Dermis microvascular lymphatic vessel endothelial cell (primary cell): ENCODE measurements at places on chromosomes 12 and 14. TPM values are rescaled to one million over a fixed set of nuclear protein-coding genes. Genes with fewer than 3 reads are reported as not detected.

DNA sequence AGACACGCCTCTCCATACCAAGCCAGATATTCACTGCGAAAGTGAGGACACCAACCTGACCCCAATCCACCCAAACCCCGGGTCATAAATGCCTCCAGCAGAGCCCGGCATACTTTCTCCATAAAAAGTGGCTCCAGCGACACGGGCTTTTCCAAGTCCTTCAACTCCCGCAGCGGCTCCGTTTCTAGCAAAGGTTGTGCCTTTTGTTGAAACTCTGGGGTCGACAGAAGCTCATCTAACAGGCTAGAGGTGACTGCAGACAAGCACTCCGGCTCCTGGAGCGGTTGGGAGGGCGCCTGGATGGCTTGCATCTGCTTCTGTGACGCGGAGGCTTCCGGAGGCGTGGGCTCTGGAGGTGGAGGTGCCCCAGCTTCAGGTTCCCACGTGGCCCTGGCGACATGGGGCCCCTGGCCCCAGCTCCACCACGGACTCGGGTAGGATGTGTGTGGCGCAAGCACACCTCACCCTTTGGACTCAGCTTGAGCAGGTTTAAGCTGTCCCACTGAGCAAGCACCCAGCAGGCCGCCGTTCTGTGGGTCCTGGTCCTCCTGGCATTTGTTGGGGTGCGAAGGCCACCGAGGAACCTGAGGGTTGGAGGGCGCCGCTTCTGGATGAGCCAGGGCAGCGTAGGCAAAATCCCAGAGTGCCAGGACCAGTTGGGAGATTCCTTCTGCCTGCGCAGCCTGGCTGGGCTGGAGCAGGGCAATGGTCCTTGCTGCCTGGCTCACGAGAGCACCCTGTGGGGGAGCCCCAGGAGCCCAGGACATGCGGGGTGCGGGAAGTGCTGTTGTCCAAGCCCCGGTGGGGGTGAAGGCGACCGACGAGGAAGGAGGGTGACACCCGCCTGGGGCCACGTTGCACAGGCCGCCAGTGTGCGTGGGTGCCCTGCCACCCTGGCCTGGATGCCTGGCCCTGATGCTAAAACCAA is 186.3 kb downstream of the ALG10 start:
- no peak for DNase-seq

GRCh38 chr12:52049286-52049685 is 2.0 kb upstream of the NR4A1 start:
- no peak for DNase-seq

GRCh38 chr14:91021115-91021514 is 39.3 kb downstream of the RPS6KA5 start:
- DNase-seq, result no peak

DNA sequence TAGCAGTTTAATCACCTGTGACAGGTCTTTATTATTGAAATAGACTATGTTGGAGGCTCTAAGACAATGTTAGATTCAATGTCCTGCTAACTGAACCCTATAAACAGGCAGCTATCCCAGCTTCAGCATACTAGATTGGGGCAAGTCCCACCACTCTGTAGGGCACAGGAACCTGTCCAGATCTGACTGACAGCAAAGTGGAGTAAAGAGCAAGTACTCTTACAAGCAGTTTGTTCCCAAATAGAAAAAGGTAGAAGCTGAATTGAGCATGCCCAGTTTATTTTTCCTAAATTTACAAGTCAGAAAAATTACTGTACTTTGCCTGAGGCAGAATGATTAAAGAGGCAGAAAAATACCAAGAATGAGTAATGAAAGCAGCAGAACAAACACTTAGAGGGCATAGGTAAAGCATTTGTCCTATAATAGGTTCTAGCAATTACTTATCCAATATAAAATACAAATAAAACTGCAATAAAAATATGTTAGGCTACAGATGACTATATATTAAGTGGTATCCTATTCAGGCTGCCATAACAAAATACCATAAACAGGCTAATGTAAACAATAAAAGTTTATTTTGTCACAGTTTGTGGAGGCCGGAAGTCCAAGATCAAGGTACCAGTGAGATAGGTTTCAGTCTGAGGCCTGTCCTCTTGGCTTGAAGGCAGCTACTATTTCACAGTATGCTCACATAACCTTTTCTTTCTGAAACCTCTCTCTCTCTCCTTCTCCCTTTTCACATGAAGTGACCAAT is 868.2 kb downstream of the C12orf50 start:
- no peak for DNase-seq

DNA sequence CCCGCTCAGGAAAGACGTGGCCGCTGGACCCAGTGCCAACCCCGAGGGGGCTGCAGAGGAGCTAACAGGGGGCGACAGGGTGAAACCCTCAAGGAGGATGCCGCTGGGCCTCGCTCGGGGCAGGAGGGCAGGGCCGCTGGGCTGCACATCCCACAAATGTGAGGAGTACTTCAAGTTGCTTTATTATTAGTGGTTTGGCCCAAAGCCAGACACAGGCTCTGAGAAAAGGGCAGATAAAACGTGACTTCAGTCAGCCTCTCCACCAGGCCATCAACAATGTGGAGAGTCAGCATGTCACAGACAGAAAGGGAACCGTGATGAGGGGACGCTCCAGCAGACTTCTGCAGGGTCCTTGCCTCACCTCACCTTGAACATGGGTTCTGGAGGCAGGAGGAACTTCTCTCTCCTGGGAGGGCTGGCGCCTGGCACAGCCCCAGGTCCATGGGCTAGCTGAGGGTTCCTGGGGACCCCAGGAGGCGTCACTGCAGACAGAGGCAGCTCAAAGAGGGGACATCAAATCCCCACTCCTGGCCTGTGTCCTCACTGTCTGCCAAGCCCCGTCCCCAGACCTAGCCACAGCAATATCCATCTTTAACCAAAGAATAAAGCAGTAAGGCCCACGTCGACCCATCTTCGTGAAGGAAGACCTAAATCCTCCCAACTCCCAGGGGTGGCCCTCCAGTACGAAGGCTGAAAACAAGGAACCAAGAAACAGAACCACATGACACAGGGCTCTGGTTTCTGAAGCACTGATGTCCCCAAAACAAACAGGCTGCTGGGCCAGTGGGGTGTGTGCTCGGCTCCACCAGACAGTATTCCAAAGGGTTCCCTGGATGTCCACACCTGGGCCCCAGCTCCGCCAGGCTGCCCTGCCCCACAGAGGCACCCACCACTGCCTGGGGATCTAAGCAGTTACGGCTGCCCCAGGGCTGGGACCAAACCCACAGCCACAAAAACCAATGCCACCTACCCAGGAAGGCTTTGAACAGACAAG is 35.1 kb downstream of the CCDC85C start:
- DNase-seq, result peak; percentile 28

GRCh38 chr12:94801745-94802144 is 151.4 kb upstream of the TMCC3 start:
- DNase-seq, result peak; percentile 5

- peak; percentile 11 for DNase-seq
Observed at GRCh38 chr12:22729957-22730443, 105.0 kb downstream of the ETNK1 start.

DNA sequence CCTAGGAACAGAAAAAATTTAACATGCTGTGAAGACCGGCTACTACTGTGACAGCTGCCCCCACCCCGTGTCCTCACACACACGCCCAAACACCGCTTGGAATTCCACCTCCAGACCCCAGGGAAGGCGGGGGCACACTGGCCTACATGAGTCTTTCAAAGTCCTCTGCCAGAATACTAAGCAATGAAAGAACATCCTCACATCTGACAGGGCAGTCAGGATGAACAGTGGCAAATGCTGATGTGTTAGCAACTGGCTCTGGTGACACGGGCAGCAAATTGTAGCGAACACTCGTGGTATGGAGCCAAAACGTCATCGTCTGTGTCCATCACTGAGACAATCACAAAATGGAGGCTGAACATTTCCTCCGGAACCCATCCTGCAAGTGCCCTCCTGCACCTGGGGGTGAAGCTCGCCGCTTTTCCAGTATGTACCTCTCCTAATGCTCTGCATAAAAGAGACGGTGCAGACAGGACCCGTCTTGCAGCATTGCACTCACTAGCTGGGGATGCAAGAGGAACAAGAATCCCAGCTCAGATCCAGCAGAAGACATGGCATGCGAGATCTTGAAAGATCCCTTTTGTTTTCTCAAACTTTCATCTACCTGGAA is 94.8 kb downstream of the BCL11B start:
- no peak for DNase-seq

- no peak for DNase-seq
Observed at GRCh38 chr14:31297701-31298344, 90.2 kb upstream of the HECTD1 start.

- no peak for DNase-seq
Observed at GRCh38 chr12:12116677-12117076, 45.9 kb downstream of the BCL2L14 start.

GRCh38 chr14:69662636-69663299 is 51.4 kb downstream of the SUSD6 start:
- DNase-seq, result no peak

- no peak for DNase-seq
Observed at GRCh38 chr14:43503508-43503907, 1003.6 kb downstream of the FSCB start.

- peak; percentile 19 for DNase-seq
Observed at GRCh38 chr12:109134186-109134917, 18.0 kb downstream of the ACACB start.

DNA sequence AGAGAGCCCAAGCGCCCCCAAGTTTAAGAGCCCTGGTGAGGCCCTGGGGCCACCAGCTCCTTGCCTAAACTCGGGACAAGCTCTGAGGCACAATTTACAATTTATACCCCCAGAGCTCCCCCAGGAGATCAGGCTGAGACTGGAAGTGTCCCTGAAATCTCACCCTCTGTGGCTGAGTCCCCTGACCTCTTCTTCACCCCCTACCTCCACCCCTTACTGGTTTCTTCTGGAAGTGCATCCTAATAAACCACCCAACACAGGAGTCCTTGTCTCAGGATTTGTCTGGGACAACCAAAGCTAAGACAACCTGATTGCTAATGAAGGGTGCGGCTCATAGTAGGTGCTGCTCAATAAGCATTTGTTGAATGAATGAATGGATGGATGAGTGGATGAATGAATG is 206.4 kb downstream of the BCL11B start:
- DNase-seq, result no peak

DNA sequence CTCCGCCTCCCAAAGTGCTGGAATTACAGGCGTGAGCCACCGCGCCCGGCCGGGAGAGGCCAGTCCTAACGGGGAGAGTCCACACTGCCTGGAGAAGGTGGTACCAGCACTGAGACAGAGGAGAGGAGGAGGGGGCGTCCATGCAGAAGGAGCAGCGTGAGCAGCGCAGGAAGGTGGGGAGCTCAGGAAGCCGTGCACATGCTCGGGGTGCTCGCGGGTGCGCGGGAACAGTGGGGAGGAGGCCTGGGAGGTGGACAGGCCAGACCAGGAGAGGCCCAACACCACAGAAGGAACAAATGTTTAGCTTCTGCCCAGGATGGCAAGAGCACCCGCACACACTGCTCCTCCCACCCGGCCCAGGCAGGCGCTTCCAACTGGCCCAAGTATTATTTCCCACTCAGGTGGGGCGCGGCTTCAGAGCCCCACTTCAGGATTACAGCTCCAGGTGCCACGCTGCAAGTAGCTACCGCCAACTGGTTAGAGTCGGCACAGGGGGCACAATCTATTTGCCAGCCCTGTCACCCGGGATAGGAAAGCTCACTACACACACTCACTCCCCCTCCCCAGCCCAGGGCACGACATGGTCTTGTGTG is 80.8 kb upstream of the BCL11B start:
- no peak for DNase-seq

GRCh38 chr12:65187665-65188064 is 18.3 kb downstream of the LEMD3 start:
- DNase-seq, result no peak

KRT72 gene
- not detected in 2 replicates for total RNA-seq

HHIPL1 gene
- 1.4 and 2.3 TPM in 2 replicates for total RNA-seq

GPR137C gene
- total RNA-seq, result 0.77 and 1.3 TPM in 2 replicates

LRRC43 gene
- total RNA-seq, result 1.1 and 1.5 TPM in 2 replicates

CCDC198 gene
- not detected in 2 replicates for total RNA-seq

SIX6 gene
- total RNA-seq, result not detected in 2 replicates

ZNF891 gene
- 0.51 TPM in 2 replicates for total RNA-seq

AQP6 gene
- not detected in 2 replicates for total RNA-seq

OLR1 gene
- total RNA-seq, result not detected in 2 replicates

HIF1A gene
- total RNA-seq, result 139 and 188 TPM in 2 replicates

PRR13 gene
- total RNA-seq, result 14.2 and 15.8 TPM in 2 replicates

HCAR3 gene
- not detected in 2 replicates for total RNA-seq

OAS2 gene
- 2.9 and 4.5 TPM in 2 replicates for total RNA-seq

OSGEP gene
- total RNA-seq, result 54.9 and 70.4 TPM in 2 replicates
